ENCODE measurements at places on chromosomes 7 and 10.

DNA sequence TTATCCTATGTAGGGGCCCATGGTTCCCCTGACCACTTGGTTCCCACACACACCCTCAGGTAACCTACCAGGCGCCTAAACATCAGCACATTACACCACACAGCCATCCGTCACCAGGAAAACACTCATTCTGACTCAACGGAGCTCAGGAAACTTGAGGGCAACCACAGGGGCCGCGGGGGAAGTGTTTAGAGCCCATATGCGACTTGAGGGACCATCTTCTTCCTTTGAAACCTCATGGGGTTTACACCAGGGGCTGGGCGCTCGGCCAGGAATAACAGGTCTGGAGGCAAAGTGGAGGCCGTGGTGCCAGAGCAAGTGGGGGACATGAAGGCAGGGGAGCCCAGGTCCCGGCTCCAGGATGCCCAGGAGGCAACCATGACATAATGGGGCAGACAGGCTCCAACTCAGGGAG, 1.5 kb downstream of the STX1A start:
- no peak for DNase-seq

- DNase-seq = no peak
Measured at GRCh38 chr10:15472008-15472407, 100.9 kb upstream of the FAM171A1 start.

GRCh38 chr7:29619848-29620555, 56.4 kb downstream of the PRR15 start:
- no peak for DNase-seq

GRCh38 chr10:21677551-21677950, 143.5 kb downstream of the MLLT10 start:
- no peak for DNase-seq

DNA sequence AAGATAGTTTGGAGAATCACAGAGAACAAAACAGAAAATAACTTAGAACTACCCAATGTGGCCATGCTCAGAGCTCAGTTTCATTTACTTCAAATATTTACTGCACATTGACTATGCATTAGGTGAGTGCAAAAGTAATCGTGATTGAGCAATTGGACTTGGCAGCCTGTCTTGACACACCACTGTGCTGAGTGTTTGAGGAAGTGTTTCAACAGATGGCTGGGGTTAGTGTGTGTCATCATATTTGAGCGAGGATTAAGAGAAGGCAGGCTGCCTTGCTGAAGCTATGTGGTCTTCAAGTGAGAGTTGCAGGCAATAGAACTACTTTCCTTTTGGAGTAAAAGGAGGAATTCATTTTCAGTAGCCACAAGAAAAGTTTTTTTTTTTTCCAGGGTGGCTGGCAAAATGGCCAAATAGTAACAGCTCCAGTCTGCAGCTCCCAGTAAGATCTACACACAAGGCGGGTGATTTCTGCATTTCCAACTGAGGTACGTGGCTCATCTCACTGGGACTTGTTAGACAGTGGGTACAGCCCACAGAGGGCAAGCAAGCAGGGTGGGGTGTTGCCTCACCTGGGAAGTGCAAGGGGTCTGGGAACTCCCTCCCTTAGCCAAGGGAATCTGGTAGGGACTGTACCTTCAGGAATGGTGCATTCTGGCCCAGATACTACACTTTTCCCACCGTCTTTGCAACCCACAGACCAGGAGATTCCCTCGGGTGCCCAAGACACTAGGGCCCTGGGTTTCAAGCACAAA, 37.6 kb downstream of the AKR1C4 start:
- peak; percentile 1 for DNase-seq

- DNase-seq = no peak
Measured at GRCh38 chr10:129769381-129770116, 194.5 kb downstream of the EBF3 start.

DNA sequence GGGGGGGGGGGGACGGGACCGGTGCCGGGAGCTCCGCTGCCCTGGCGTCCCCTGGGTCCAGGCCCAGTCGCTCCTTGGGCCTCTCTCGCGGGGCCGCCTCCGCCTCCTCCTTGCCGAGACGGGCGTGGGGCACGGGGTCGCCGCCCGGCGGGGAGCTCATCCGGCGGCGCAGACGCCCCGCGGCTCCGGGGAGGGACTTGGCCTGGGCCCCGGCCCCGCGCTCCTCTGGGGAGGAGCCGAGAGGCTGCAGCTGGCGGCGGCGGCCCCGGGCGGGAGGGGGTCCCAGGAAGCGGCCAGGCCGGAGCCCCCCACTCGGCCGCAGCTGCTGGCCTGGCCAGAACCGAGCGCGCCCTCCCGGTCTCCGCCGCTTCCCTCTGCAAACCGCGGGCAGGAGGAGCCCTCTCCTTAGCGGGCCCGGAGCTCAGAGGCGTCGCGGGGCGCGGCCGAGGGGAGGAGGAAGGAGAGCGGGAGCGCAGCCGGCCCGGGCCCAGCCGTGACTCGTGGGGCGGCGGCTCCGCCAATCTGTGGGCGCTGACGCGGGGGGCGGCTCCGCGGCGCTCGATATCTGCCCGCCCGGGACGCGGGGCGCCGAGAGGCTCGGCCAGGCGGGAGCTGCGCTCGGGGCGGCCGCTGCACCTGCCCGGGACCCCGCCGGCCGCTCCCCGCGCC, at the start of gene FAM20C:
Gene FAM20C, plus strand, starts transcription at position 591 of the 669 bp plus-strand sequence. CDS start 629 bp downstream, outside the sequence.
- peak; percentile 66 for DNase-seq

GRCh38 chr7:116786791-116787443, 75.5 kb upstream of the CAPZA2 start:
- DNase-seq = no peak

- no peak for DNase-seq
Measured at GRCh38 chr7:132117181-132117580, 459.1 kb downstream of the PLXNA4 start.

- DNase-seq = no peak
Measured at GRCh38 chr10:117391436-117392205, 16.4 kb upstream of the PDZD8 start.

GRCh38 chr10:35184527-35185171, 58.0 kb downstream of the CREM start:
- DNase-seq = no peak

GRCh38 chr7:151342811-151343210, 1.2 kb downstream of the NUB1 start:
- no peak for DNase-seq

DNA sequence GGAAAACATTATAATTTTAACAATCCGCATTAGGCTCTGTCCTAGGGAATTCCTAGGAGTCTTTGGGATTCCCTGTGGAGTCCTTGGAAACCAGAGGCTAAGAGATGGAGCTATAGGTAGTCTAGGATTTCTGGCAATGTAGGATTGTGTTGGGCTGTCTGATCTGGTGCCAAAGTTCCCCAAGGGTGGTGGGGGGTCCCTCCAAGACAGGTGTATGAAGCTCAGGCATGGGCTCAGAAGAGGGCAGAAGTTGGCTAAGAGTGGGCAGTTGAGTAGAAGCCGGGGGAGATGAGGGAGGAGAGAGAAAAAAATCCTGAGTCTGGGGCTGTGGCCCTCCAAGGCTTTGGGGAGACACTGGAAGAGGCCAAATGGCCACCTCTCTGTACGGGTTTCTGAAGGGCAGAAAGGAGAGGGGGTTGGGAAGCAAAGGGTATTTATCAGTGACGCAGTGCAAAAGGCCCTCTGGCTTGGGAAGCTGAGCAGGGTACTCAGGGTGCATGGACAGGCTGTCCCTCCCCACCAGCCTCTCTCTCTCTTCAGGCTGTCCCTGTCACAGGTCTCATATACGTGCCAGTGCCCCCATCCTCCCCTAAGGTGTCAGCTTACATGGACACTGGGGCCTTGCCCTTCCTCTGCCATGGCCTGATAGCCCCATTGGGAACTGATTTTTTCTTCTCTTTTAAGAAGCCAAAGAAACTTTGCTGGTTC, 929 bp downstream of the HOXA6 start:
- no peak for DNase-seq

DNA sequence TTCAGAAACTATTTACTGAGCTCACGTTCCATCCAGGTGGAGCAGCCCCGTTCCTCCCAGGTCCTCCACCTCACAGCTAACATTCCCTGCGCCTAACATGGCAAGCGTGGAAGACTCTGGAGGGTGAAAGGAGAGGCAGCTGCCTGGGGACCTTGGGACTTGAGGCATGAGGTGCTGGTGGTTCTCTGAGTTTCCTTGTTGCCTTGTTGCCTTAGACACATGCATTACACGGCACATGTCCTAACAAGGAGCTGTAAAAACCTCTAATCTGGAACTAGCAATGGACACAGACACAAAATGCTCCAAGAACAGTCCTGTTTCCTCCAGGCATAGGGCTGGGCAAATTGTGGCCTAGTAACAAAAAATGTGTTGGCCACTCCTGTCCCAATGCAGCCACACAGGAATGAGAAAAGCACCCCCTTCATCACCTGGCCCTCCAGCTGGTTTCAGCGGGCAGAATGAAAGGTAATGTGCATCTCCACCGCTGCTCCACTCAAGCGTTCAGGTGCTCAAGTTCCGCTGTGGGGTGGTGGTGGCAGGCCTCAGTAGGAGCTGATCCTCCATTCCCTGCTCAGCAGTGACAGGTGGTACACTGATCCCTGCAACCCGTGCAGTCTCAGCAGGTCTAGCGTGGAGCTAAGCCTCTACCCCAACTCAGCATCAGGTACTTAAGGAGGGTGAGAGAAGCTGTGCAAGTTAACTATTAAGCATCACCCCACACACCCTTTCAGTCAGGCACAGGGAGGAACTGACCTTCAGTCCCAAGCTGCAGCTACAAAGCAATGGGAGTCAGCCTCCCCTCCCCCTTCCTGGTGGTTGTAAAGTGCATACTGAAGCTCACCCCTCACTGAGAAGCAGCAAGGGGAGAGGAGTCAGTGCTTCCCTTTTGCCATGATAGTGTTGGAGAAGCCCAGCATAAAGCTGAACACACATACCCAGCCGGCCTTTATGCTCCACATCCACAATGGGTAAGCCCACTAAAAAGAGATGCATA, 382.8 kb downstream of the SDK1 start:
- DNase-seq = peak; percentile 57

GRCh38 chr7:18962031-18962430, 155.4 kb downstream of the TWIST1 start:
- no peak for DNase-seq

GRCh38 chr7:116561697-116562483, 37.1 kb downstream of the CAV1 start:
- no peak for DNase-seq

- no peak for DNase-seq
Measured at GRCh38 chr10:69295027-69295636, 16.8 kb downstream of the HK1 start.

GRCh38 chr10:132654708-132655661, 117.4 kb downstream of the INPP5A start:
- peak; percentile 7 for DNase-seq

DNA sequence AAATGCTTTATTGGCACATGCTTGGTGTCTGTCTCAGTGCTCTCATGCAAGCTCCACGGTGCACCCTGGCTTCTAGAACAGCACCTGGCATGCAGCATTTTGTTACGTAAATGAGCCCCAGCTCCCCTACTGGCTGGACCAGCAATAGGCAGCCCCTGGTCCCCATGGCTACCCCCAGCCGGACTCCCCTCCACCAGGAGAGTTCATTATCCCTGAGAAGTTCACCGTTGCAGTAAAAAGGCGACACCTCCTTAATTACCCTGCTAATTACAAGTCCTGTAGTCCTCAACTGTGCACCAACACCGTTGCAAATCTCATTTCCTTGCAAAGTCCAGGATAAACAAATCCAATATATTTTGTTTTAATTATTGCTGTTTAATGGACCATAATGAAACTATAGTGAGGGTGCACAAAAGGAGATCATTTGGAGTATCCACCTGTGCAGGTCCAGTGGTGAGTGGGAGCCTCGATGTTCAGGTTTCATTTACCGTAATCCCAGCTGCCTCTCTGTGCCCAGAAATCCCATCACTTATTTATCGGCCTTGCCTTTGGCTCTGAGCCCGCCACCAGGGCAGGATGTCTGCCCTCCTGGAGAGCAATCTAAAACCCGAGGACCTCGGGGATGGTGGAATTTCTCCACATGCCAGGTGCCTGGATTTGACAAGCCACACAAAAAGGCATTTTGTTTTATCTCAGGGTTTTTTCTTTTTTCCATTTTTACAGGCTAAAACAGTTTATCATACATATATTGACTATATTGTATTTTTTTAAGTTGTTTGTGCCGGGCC, 12.8 kb upstream of the DRGX start:
- no peak for DNase-seq

- DNase-seq = no peak
Measured at GRCh38 chr10:43365001-43365400, 6.4 kb upstream of the FXYD4 start.

DNA sequence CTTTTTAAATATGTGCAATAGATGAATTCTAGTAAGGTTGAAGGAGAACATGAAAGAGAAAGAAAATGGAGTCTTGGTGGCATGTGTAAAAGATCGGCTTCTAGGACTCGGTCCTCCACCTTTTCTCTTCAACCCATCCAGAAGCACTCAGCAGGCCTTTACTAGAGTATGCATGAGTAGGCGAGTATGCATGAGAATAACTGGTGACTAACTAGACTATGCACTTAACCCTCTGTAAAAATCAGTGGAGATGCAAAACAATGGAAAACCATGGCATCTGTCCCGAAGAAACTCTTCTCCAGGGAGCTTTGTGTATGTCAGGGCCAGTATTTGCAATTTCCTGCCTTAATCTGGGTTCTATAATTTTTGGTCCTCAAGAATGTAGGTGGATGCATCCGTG, 40.0 kb upstream of the GRB10 start:
- no peak for DNase-seq

DNA sequence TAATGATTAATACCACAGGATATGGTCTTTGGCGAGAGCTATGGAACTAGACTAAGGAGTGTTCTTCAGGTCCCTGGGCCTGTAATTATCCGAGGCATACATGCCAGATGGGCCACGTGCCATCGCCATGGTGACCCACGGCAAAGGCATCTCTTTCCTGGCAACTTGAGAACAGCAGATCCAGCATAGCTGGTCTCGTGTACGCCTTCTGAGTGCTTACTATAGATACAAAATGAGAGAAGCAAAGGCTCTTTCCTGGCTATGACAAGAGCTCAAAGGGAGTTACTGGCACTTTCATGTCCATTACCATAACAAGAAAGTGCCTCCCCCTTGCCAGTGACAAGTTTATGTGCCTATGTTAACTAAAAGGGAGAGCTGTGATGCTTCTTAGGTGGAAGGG, 26.0 kb upstream of the GLI3 start:
- DNase-seq = no peak

GRCh38 chr10:124172181-124172916, 79.0 kb upstream of the CHST15 start:
- DNase-seq = peak; percentile 35

- DNase-seq = no peak
Measured at GRCh38 chr10:87664276-87664701, 4.6 kb downstream of the PAPSS2 start.

DNA sequence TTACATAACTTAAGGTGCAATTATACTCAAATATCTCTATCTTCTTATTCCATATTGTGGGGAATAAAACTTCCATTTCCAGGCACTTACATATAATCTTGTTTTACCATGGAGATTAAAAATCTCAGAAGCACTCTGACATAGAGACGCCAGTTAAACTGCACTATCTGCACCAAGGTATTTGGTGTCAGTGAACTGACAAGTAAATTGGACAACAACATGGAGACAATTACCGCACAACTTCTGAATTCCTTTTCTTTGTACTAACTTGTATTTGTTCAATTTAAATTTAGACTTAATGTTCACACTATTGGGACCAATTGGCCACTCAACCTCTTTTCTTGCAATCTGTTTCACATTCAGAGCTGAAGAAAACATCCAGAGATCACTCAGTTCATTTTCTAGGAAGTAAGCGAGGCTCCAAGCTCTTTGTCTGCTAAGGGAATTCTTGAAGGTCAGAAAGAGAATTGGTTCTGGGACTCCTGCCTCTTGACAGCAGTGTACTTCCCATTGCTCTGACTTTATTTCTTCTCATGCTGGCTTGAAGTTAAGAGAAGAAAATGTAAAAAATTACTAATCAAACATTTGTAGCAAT, 184.7 kb downstream of the CHCHD3 start:
- DNase-seq = no peak

- no peak for DNase-seq
Measured at GRCh38 chr10:116864436-116864835, 15.1 kb downstream of the ENO4 start.
